ENCODE measurements at places on chromosomes 7 and 10.

DNA sequence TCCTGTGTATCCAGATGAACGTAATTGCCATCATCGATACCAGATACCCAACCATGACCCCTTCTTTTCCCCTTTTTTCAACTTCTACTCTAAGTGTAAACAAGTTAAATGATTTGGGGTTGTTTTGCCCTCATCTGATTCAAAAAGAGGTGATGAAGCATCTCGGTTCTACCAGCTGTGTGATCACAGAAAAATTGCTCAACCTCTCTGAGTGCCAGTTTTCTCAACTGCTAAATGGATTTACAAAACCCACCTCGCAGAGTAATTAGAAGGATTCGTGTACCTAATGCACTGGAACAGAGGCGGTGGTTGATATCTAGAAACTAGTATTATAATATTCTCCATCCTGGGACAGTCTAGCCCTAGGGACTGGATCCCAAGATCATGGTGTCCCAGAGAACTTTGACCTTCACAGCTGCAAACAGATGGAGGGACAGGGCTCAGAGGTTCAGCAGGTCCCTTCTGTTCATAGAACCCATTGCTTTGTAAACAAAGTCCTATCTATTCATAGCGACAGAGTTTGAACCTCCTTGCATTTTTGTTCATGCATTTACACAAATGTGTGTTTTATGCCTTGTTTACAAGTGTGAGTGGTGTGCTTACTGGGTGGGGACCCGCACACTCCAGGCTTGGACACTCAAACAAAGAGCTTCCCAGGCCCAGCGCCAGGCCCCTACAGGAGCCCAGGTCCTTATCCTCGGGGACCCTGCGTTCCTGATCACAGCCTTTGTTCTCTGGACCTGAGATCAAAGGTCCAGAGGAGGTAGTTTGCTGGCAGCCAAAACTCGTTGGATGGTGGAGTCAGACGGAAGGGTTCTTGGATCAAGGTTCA is 46.4 kb downstream of the CALML3 start:
- DNase-seq = no peak

DNA sequence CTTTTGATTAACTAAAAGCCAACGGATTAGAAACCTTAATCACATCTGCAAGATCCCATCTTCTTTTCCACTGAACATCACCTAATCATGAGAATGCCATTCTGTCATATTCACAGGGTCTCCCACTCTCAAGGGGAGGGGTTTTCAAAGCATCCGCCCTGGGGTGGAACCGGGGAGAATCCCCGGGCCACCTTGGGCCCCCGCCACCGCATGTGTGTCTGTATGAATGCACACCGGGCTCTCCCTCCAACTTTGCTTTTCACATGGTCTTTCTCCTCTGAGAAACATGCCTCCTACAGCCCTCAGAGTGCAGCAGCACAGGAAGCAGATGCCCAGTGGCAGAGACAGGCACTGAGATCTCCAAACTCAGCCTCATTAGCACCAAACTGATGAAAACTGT is 233.2 kb upstream of the PPP2R2D start:
- peak; percentile 16 for DNase-seq

GRCh38 chr10:90352288-90352687 is 505.6 kb downstream of the HTR7 start:
- DNase-seq = no peak

GRCh38 chr7:55140221-55140940 is 121.6 kb downstream of the EGFR start:
- no peak for DNase-seq

DNA sequence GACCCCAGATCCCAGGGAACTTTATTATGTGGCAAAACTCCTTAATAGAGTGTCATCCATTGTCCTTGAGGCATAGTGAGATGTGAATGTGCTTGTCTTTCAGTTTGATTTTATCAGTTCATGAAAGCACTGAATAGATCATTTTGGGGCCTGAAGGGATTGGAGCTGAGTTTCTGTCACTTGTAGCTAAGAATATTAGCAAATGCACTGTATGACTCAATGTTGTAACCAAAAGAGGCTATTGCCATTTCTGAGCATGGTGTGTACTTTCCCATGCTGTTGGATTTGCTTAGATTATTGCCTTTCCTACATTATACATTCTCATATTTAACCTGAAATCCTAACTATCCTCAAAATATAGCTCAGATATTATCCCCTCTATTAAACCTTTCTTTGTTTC is 130.4 kb downstream of the PRKG1 start:
- DNase-seq = no peak

GRCh38 chr7:37411444-37412034 is 37.1 kb downstream of the ELMO1 start:
- no peak for DNase-seq

- DNase-seq = no peak
These were observed 47.3 kb downstream of the ITGA8 start for GRCh38 chr10:15672469-15672868.

GRCh38 chr7:113730309-113730955 is 188.4 kb downstream of the PPP1R3A start:
- DNase-seq = no peak

GRCh38 chr10:110057456-110057855 is 49.7 kb downstream of the ADD3 start:
- no peak for DNase-seq

- no peak for DNase-seq
These were observed 81.0 kb upstream of the CACUL1 start for GRCh38 chr10:118835682-118836326.

DNA sequence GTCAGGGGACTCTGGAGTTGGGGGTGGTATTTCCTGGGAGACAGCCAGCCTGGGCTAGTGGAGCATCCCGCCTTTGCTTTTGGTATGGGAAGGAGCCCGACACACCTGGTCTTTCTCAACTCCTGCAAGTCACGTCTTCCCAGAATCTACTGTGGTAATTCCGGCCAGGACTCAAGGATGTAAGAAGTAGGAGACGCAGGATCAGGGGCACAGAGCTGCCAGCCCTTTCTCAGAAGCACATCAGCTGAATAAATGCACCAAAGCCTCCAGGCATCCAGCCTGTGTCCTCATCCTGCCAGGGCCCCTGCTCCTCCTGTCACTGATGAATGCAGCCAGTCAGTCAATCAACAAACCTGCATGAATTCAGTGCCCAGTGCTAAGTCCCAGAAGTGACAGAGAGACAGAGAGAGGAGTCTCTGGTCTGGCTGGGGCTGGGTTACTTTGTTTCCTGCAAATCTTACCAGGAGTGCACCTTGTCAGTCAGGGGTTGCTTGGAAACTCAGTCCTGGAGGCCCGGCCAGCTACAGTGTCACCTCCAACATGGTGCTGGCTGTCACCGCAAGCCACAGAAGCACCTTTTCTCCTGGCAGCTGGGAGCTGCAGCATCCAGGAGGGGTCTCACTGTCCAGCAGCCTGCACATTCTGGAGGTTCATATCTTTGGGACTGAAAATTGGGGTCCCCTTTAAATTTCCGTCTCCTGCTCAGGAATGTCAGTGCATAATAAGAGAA is 101.8 kb downstream of the PTPRE start:
- DNase-seq = peak; percentile 46

GRCh38 chr10:48494073-48494472 is 110.8 kb downstream of the ARHGAP22 start:
- DNase-seq = no peak

- DNase-seq = no peak
These were observed 68.5 kb downstream of the EPDR1 start for GRCh38 chr7:37988721-37989650.

GRCh38 chr7:157708919-157709295 is 372.1 kb downstream of the DNAJB6 start:
- DNase-seq = no peak

DNA sequence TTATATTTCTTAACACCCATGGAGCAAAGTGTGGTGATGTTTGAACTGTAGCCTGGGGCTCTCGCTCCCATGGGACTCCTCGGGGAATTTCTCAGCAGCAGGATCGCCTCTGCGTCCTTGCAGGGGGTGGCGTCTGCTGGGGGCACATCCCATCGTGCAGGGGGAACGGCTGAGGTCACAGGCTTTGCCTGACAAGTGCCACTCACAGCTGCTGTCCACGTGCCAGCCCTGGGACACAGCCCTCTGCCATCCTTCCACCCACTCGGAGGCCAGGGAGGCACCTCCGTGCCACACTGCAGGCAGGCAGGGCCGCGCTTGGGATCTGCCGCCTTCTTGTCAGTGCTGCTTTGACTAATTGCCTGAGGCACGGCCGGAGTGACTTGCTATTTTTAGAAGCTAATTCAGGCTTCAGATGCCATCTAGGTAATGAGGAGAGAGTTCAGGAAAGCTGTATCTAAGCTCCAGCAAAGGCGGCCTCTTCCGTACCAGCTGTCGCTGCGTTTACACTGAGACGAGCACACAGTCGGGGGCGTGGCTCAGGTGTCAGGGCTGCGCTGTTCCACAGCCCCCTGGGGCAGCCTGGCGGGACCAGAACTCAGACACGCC is 45.7 kb downstream of the PITRM1 start:
- DNase-seq = no peak

- no peak for DNase-seq
These were observed 47.9 kb upstream of the SEMA3D start for GRCh38 chr7:85234730-85235129.

DNA sequence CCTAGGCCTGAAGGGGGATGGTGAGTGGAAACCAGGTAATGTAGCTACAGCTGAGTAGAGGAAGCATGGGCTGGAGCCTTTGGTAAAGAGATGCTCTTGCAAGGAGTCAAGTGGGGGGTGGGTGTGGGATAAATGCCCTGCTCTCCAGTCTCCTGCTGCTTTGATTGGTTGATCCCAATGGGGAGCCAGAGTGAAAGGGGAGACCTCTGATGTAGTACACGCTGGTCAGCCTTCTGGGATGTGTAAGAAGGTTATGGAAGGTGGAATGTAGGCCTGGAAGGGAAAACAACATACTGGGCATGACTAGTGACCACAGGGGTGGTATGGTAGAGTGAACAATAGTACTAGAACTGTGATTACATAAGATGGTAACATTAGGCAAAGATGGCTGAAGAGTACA is 44.3 kb downstream of the TET1 start:
- no peak for DNase-seq

- no peak for DNase-seq
These were observed 39.2 kb upstream of the NANOS1 start for GRCh38 chr10:118990326-118990725.

DNA sequence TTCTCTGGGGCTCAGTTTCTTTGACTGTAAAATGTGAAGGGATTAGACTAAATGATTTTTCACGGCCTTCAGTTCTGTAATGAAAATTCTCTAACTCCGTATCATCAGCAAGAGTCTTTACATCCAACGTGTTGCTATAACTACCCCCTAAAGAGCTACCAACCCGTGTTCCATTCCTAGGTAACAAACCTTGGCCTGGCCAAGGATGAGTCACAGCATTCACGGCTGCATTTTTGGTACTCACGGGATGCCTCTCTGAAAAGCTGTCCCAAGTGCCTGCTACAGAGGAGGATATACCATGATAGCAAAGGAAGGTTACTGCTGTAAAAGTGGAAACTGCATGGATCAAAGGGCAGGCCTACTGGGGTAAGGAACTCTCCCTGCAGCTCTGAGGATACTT is 5.9 kb downstream of the LRRC4 start:
- no peak for DNase-seq

- DNase-seq = no peak
These were observed 119.2 kb downstream of the MBL2 start for GRCh38 chr10:52653263-52653909.

DNA sequence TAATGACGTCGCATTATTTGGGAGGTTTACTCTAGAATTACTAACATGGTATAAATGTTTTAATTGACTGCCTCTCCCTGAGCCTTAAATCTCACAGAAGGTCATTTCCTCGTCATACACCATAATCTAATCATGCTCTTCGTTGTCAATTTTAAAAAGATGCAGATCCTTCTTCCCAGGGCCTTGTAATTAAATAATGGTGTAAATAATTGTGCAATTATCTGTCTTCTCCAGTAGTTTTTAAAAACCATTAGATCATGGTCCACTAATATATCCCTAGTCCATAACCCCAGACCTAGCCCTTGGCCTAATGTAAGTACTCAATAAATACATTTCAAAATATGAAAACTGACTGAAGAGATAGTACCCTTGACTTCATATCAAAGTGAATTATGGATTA is 181.5 kb upstream of the GNAI1 start:
- no peak for DNase-seq

DNA sequence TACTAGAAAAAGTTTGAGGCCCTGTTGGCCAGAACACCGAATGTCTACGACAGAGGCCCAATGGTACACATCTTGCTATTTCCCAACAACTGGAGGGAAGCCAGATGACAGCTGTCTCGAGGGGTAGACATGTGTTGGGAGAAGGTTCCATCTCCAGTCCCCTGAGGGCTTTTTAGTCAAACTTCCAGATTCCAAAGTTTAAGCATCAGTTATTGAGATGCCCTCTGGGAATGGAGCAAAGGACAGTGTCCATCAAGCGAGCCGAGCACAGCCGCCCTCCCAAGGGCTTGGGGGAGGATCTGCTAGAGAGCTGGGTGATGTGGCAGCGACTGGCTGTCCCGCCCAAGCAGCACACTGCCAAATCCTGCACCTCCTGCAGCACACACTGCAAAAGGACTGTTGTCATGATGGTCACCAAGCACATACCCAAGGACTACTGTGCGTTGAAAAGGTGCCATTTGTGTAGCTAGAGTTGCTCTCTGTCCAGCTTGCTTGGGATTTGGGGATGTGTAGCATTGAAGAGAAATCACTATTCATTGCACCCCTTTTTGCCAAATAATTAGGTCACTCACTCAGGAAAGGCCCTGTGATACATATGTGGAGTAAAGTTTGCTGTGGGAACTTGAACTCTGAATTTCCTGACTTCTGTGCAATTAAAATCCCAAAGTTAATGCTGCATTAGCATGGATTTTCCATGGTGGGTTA is 164.6 kb downstream of the TRIL start:
- DNase-seq = no peak

GRCh38 chr10:3951993-3952392 is 167.0 kb upstream of the KLF6 start:
- DNase-seq = no peak

DNA sequence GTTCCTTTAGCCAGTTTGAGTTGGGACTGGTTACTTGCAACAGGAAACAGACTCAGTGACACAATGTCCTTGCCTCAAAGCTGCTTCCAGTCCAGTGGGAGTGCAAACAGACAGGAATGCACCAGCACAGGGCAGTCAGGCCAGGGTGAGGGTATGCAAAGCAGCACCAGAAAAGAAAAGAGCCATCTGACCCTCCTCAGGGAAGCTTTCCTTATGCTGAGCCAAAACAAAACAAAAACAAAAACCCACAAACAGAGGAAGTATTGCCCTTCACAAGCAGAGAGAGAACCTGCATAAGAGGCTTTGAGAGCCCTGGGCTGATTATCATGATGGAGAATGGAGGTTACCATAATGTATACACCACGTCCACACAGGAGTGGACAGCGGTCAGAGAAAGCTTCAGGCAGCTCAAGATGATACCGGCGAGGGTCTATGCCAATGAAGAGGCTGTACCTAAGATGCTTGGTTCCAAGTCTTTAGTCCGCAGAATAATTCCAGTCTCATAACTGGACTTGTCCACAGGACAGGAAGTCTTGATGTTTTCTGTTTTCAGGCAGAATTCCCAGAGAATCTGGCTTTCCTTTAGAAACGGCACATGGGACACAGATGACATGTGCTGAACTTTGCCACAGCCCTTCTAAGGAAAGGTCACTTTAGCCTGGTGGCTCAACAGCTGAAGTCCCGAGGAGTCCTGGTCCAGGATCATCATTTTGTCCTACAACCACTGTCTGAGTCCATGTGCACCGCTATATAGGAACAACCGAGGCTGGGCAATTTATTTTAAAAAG is 263.3 kb downstream of the TNS3 start:
- no peak for DNase-seq

- DNase-seq = no peak
These were observed 591.5 kb downstream of the AUTS2 start for GRCh38 chr7:70189776-70190175.

All from suprapubic skin (tissue), 4 donors.